Type B pancreatic cell (in vitro differentiated cells): ENCODE measurements at places on chromosomes 1 and 21. TPM values are rescaled to one million over a fixed set of nuclear protein-coding genes. Genes with fewer than 3 reads are reported as not detected.

S100A5 gene
- 0.62 TPM in 1 of 2 replicates, not detected in the other for total RNA-seq

CYP4B1 gene
- 25.7 and 28.9 TPM in 2 replicates for total RNA-seq

B3GALT5 gene
- total RNA-seq: 14.2 and 27.5 TPM in 2 replicates

DNA sequence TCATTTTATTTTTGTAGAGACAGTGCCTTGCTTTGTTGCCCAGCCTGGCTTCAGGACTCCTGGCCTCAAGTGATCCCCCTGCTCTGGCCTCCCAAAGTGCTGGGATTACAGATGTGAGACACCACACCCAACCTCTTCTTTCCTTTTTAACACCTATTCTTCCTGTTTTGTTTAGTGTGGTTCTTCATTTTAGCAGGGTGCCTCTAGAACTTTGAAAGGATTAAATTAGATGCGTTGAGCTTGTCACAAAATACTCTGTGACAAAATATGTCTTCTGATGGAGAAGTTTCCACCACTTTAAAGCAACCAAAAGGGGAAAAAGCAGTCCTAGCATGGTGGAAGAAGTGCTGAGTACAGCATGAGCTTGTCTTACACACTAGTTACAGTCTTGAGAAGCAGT, 42.0 kb downstream of the CDC14A start:
- no peaks in the 10 kb centered on the region for H3K27me3 ChIP-seq
- peaks cover 15% of the 10 kb centered on the region for H3K36me3 ChIP-seq
- no peak for DNase-seq
- H3K4me1 ChIP-seq: peaks cover 15% of the 10 kb centered on the region

DNA sequence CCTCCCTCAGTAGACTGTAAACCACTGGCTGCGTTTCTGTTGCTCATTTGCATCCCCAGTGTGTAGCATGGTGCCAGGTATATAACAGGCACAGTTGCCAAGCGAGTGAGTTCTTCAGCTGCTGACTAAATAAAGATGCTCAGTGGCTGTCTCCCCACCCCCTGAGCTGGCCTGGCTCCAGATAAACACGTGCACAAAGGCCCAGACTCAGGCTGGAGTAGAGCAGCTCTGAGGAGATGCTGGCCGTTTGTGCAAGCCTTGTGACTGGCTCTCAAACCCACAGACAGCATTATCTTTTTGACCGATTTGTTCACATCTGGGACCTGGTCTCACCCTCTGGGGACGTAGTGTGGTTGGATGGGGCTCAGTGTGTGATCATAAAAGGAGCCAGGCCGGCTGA, 7.1 kb downstream of the CHRNB2 start:
- no peak overlapping the region for H3K27ac ChIP-seq
- H3K4me1 ChIP-seq: peaks cover 19% of the 10 kb centered on the region
- DNase-seq: no peak

- DNase-seq: no peak
- no peak overlapping the region for H3K4me3 ChIP-seq
- H3K4me1 ChIP-seq: peaks cover 52% of the 10 kb centered on the region
Observed at GRCh38 chr21:45352621-45353139, 52.3 kb upstream of the COL18A1 start.

DNA sequence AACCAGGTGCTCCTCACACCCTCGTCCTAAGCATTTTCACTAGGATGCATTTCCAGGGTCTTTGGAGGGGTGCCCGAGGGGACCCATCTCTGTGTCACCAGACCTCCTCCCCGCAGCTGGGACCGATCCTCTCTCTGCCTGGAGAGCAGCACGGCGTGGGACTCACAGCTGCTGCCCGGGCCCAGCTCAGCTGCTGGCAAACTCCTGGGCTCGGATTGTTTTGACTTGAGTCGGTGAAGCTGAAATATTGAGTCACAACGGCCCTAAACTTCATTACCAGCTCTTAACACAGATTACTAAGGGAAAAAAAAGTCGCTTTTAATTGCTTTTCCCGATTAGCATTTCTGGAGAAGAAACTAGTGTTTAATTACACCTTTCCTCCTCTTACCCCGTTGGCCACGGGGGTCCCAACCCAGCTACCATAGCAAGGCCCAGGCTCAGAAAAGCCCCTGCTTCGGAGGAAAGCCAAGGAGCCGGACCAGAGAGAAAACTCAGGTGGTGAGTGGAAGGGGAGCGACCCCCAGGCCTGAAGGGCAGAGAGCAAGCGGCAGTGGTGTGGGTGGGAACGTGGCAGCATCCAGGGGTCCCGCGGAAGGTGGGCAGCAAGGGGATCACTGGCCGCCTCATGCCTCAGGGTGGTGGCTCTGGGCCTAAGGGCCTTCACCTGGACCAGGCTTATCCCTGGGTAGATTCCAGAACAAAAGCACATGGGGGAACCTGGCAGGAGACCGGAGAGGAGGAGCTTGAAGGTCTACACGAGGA, 41.7 kb downstream of the CASZ1 start:
- H3K4me3 ChIP-seq: no peak overlapping the region
- H3K4me1 ChIP-seq: peaks cover 7% of the 10 kb centered on the region
- no peaks in the 10 kb centered on the region for H3K36me3 ChIP-seq
- no peak for DNase-seq
- no peak overlapping the region for H3K27ac ChIP-seq
